Memory B cell (primary cell): ENCODE measurements at places on chromosomes 12 and 14.

DNA sequence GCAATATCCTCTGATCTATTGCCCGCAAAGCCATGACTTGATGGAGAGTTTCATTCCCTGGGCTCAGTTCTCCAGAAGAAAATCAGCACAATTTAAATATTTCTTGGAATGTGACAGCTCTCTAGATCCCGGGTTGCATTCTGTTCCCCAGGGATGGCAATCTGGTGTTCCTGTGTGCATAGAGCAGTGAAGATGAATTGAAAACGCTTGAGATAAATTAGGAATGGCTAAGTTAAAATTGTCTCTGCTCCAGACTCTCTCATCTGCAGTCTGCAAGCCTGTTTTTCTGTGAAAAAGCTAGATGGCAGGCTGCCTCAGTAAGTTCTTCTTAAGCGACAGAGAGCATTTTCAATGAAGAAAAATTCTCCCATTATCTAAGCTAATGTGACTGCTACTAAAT, 582.5 kb upstream of the MGAT4C start:
- no peak for DNase-seq

GRCh38 chr14:70788898-70789297, 20.4 kb downstream of the MAP3K9 start:
- no peak for DNase-seq

DNA sequence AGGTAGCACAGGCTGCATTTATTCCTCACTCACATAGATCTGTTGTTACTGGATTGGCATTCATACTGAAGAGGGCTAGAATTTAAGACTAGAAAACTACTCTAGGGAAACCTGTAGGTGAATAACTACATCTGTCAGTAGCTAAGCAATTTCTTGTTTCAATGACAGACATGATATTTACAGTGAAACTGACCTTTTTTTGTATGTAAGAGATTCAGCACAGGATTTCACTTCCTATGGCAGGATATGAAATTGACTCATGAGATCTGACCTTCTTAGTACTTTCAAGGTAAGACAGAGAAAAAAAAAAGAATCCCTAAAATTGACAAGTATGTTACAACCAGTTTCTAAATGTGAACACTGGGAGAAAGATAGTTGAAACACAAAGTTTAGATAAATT, 189.8 kb upstream of the SLC16A7 start:
- DNase-seq, result no peak

DNA sequence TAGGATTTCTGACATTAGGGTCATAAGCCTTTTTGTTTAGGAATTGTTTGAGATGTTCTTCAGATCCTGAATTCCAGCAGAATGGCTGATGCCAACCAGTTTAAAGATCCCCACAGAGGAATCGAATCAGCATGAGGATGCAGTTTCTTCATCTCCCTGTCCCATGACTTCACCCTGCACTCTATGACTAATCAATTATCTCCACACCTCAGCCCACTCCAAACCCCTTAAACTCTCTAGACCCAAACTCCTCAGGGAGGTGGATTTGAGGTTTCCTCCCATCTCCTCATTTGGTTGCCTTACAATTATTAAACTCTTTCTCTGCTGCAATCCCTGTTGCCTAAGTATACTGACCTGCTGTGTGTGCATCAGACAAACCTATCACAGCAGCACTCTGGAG, 86.5 kb upstream of the CRY1 start:
- no peak for DNase-seq
